Endothelial cell of umbilical vein (primary cell): ENCODE measurements at places on chromosomes 11 and 22.
A peak's percentile ranks its signal among the peaks of the same experiment; 100 is the strongest.

DNA sequence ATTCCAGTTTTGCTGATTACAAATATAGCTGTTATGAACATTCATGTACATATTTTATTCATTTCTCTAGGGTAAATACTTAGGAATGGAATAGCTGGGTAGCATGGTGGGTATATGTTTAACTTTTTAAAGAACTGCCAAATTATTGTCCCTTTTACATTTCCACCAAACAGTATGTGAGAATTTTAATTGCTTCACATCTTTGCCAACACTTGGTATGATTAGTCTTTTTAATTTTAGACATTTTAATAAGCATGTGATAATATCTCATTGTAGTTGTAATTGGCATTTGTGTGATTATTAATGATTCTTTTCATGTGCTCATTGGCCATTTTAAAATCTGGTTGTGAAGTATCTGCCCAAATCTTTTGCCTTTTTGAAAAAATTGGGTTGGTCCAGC is 72.6 kb upstream of the SORL1-AS1 start:
- no peaks in the 10 kb centered on the region for H3K4me1 ChIP-seq
- no peaks in the 10 kb centered on the region for H3K27me3 ChIP-seq
- H3K27ac ChIP-seq: no peak overlapping the region

DNA sequence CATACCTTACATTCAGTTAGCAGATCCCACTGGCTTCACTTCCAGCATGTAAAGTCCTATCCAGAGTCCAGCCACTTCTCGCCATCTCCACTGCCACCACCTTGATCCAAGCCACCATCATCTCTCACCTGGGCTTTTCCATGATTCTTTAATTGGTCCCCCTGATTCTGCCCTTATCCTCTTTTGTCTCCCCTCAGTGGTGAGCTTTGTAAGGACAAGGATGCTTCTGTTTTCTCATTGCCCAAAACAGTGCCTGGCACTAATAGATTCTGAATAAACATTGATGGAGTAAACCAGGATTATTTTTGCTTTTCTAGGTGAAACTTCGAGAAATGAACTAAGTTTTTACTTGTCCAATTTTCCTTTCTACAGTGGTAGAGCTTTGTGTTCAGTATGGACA is 4.4 kb downstream of the POLA2 start:
- H3K4me3 ChIP-seq: no peak overlapping the region
- peaks cover 8% of the 10 kb centered on the region for H3K36me3 ChIP-seq
- DNase-seq: no peak
- no peaks in the 10 kb centered on the region for H3K27me3 ChIP-seq
- peaks cover 9% of the 10 kb centered on the region for H3K4me1 ChIP-seq

DNA sequence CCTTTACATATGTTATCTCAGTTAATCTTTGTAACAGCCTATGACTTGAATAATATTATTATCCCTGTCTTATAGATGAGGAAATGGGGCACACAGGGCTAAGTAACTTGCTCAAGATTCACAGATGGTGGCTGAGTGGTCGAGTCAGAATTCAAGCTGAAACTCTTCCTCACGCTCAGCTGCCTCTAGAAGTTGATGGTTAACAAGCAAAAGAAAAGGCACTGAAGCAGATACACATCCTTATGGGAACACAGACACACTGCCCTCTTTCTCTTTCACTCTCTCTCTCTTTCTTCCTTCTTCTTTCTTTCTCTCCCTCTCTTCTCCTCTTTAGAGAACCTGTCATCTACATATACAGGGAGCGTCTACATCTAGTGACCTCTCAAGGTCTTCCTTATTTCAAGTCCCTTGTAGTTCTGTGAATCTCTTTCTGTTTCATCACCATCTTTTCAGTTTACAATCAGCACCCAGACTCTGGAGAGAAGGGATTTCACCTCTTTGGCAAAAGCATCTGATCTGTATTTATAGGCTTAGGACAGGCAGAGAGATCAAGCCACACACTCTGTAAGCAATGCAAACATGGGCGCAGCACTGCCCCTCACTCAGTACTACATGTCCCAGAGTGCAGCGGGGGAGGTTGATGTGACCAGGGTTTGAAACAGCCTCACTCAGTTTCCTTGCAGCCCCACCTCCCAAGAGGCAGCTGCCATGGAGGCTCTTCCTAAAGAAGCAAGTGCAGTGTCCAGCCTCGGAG is 75.7 kb downstream of the GRAMD1B start:
- H3K4me1 ChIP-seq: peaks cover 8% of the 10 kb centered on the region
- H3K27me3 ChIP-seq: no peaks in the 10 kb centered on the region
- no peak for DNase-seq
- H3K4me3 ChIP-seq: no peak overlapping the region

- H3K4me1 ChIP-seq: no peaks in the 10 kb centered on the region
- DNase-seq: no peak
- H3K4me3 ChIP-seq: no peak overlapping the region
- H3K27me3 ChIP-seq: no peaks in the 10 kb centered on the region
These were observed 36.5 kb downstream of the CTSC start for GRCh38 chr11:88300888-88301487.

- peak overlapping the region; percentile 98 for H3K27ac ChIP-seq
- no peaks in the 10 kb centered on the region for H3K36me3 ChIP-seq
- peak overlapping the region; percentile 8 for H3K4me3 ChIP-seq
- peak; percentile 99 for DNase-seq
- H3K4me1 ChIP-seq: peaks cover 84% of the 10 kb centered on the region
- no peaks in the 10 kb centered on the region for H3K27me3 ChIP-seq
These were observed 35.8 kb downstream of the MAML2 start for GRCh38 chr11:96306933-96307775.

DNA sequence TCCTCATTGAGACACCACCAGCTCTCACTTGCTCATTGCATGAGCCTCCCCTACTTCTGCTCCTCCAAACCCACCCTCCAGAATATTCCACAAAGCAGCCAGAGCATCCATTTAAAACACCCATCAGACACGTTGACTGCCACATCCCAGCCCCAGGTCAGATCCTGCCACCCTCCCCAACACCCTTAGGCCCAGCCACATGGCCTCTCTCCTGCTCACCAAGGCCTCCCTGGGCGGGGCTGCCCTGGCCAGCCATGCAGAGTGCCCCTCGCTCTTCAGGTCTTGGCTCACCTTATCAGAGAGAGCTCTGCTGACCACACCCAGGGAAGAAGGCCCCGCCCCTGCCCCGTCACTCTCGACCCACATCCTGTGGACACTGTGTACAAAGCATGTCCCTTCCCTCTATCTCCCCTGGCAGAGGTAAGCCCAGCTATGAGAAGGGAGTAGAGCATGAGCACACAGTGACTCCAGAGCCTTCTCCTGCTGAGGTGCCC is 106.8 kb downstream of the MICAL3 start:
- H3K4me1 ChIP-seq: peaks cover 15% of the 10 kb centered on the region
- no peak overlapping the region for H3K4me3 ChIP-seq
- H3K36me3 ChIP-seq: no peaks in the 10 kb centered on the region
- no peaks in the 10 kb centered on the region for H3K27me3 ChIP-seq

GRCh38 chr11:88709567-88709966 is 356.2 kb downstream of the GRM5 start:
- H3K36me3 ChIP-seq: no peaks in the 10 kb centered on the region
- no peaks in the 10 kb centered on the region for H3K4me1 ChIP-seq
- H3K27me3 ChIP-seq: no peaks in the 10 kb centered on the region
- no peak overlapping the region for H3K27ac ChIP-seq

- no peaks in the 10 kb centered on the region for H3K27me3 ChIP-seq
- H3K27ac ChIP-seq: no peak overlapping the region
- no peaks in the 10 kb centered on the region for H3K36me3 ChIP-seq
- DNase-seq: no peak
These were observed 312.7 kb upstream of the MTNR1B start for GRCh38 chr11:92656783-92657182.

DNA sequence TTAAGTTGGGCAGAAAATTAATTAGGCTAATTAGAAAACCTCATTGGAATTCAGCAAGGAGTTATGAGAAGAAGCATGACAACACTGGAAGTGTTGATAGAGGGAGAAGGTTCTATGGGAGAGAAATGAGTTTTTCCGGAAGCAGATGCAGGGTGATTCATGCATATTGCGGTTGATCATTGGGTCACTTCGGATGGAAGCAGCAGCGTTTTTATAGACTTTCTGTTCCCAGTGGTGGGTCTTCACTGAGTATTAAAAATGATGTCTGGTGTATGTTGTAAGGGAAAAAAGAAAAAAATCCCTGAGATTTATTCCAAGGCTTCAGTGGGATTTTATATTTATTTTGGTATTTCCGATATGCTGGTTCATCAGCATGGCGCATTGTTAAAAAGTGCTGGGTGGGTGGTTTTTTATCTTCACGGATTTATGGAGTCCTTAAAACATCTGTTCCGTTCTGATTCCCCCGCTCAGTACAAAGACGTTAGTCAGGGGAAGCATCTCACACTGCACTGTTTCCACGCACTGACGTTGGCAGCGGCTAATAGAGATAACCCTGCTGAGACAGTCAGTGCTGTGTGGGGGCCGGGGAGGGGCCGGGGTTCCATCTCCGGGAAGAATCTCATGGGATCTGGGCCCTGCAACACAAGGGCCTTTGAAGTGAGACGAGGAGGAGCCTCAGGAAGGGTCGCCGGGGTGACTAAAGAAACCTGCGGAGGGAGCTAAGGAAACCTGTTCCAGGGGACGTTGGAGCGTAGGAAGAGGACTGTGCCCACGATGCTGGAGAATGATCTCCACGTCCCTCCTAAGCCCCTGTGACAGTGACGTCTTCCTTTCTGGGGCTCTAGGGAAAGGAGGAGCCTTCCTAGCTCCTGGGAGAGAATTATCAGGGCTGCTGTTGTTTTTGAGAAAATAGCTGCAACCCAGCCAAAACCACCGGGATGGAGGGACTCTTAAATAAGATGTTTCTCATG is 390.0 kb downstream of the NTM start:
- peak overlapping the region; percentile 23 for H3K27ac ChIP-seq
- DNase-seq: no peak
- no peak overlapping the region for H3K4me3 ChIP-seq
- H3K4me1 ChIP-seq: peaks cover 13% of the 10 kb centered on the region

DNA sequence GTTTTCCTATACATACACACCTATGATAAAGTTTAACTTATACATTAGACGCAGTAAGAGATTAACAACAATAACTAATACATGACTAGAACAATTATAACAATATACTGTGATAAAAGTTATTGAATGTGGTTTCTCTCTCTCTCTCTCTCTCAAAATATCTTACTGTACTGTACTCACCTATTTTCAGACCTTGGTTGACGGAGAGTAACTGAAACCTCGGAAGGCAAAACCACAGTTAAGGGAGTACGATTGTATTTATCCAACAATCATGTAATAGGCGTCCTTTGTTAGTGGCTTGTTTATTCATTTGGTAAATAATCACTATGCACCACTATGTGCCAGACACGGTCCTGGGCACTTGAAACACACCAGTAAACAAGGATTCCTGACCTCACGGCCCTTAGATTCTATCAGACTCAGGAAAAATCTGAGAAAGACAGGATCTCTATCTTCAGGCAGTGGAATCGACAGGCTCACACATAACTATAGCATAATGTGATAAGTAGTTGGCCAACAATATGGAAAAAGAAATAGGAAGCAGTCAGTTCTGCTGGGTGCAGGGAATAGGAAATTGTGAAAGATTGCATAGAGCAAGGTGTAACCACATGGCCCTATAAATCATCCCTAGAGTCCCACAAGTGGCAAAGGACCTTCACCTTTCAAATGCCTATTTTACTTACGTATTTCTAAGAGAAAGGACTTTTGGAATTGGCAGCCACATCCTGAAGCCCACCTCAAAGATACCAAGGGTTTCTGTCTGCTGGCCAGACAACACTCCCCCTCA is 12.0 kb downstream of the ETS1 start:
- no peak overlapping the region for H3K4me3 ChIP-seq
- no peaks in the 10 kb centered on the region for H3K27me3 ChIP-seq

- no peaks in the 10 kb centered on the region for H3K4me1 ChIP-seq
- DNase-seq: no peak
- H3K27me3 ChIP-seq: no peaks in the 10 kb centered on the region
- no peaks in the 10 kb centered on the region for H3K36me3 ChIP-seq
- H3K4me3 ChIP-seq: no peak overlapping the region
These were observed 10.2 kb downstream of the SCGB1A1 start for GRCh38 chr11:62428871-62429560.

GRCh38 chr11:15535414-15535813 is 420.7 kb downstream of the INSC start:
- no peak overlapping the region for H3K4me3 ChIP-seq
- DNase-seq: no peak
- H3K27ac ChIP-seq: no peak overlapping the region
- no peaks in the 10 kb centered on the region for H3K36me3 ChIP-seq

- no peak overlapping the region for H3K27ac ChIP-seq
- no peak for DNase-seq
- H3K4me3 ChIP-seq: no peak overlapping the region
- H3K4me1 ChIP-seq: no peaks in the 10 kb centered on the region
These were observed 13.3 kb downstream of the OR52B2 start for GRCh38 chr11:6156628-6157359.

- H3K36me3 ChIP-seq: no peaks in the 10 kb centered on the region
- no peaks in the 10 kb centered on the region for H3K27me3 ChIP-seq
- DNase-seq: no peak
- H3K4me3 ChIP-seq: no peak overlapping the region
- H3K4me1 ChIP-seq: no peaks in the 10 kb centered on the region
These were observed 78.2 kb downstream of the FAT3 start for GRCh38 chr11:92302770-92303169.

DNA sequence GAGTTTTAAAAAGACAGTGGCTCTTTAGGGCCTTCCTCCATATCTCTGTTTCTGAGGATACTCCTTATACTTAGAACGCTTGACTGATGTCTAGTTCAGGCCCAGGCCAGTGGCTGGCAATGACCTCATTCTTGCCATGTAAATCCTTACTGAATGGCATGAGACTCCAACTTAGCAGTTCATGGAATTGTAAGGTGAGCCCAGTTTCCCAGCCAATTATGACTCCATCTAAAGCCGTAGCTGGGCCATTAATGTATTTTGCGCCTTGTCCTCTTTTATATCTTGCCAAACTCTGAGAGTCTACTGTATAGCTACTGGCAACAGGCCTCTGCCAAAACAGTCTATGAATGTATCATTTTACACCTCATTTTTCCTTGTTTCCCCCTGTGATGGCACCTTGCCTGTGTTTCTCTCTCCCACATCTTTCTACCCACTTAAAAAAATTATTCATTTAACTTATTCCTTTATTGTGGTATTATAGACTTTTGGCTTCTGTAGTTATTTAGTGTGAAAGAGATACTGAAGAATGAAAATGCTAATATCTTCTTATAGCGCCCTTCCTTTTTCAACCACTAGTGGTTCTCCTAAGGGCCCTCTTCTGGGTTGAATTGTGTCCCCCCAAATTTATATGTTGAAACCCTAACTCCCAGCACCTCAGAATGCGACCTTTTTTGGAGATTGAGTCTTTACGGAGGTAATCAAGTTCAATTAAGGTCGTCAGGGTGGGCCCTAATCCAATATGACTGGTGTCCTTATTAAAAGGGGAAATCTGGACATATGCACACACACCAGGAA is 67.4 kb downstream of the ZNRF3 start:
- H3K4me3 ChIP-seq: no peak overlapping the region
- H3K4me1 ChIP-seq: no peaks in the 10 kb centered on the region
- H3K27ac ChIP-seq: no peak overlapping the region
- no peaks in the 10 kb centered on the region for H3K36me3 ChIP-seq
- no peaks in the 10 kb centered on the region for H3K27me3 ChIP-seq
- DNase-seq: no peak

GRCh38 chr11:44637487-44637886 is 72.0 kb downstream of the CD82 start:
- H3K4me3 ChIP-seq: no peak overlapping the region
- peaks cover 20% of the 10 kb centered on the region for H3K4me1 ChIP-seq
- no peak for DNase-seq
- no peaks in the 10 kb centered on the region for H3K36me3 ChIP-seq
- no peak overlapping the region for H3K27ac ChIP-seq

- no peaks in the 10 kb centered on the region for H3K36me3 ChIP-seq
- H3K27me3 ChIP-seq: no peaks in the 10 kb centered on the region
- H3K27ac ChIP-seq: no peak overlapping the region
- no peak for DNase-seq
- H3K4me3 ChIP-seq: no peak overlapping the region
These were observed 37.5 kb downstream of the KCNJ4 start for GRCh38 chr22:38417252-38418060.
